Neural cell (in vitro differentiated cells): ENCODE measurements at places on chromosomes 6 and 20. TPM values are rescaled to one million over a fixed set of nuclear protein-coding genes. Genes with fewer than 3 reads are reported as not detected.

The DLK2 gene
- polyA plus RNA-seq, result 17.2 and 19.8 TPM in 2 replicates

The DEFB132 gene
- polyA plus RNA-seq, result not detected in 2 replicates

The CDH26 gene
- polyA plus RNA-seq, result 0.43 and 3.3 TPM in 2 replicates

The NOX3 gene
- polyA plus RNA-seq, result 0.11 TPM in 1 of 2 replicates, not detected in the other
